ENCODE measurements at places on chromosomes 12 and 14.
A peak's percentile ranks its signal among the peaks of the same experiment; 100 is the strongest.

DNA sequence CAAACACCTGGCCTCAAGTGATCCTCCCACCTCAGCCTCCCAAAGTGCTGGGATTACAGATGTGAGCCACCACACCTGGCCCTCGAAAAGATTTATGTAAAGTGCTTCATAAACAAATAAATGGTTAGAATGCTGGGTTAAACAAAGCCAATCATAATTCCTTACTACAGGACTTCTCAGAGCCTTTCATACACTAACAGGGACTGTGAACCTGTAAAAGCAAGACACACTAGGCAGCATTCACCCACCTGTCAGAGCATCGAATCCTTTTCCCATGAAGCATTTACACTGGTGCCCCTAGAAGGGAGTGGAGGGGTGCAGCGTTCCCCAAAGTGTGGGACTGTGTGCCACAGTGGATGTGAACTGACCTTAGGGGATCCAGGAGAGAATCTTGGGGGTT lies 29.5 kb downstream of the TRPV4 start:
- DNase-seq, result no peak

- no peak for DNase-seq
These were observed 322.3 kb downstream of the RMST start for GRCh38 chr12:97784904-97785303.

DNA sequence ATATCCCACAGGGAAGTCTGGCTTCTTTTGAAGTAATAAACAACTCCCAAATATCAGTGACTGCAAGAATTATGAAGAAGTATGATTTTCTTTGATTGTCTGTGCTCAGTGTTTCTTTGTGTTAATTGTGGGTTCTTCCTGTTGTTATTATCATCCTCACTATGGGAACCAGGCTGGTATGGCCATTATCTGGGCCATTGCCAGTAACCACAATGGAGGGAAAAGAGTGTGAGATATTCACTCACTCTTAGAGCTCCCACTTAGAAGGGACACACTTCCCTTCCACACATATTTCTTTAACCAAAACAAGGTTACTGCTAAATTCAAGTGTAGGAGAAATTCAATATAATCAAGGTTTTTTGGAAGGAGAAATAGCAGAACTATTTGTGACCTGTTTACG lies 503.7 kb downstream of the SLC6A15 start:
- no peak for DNase-seq

DNA sequence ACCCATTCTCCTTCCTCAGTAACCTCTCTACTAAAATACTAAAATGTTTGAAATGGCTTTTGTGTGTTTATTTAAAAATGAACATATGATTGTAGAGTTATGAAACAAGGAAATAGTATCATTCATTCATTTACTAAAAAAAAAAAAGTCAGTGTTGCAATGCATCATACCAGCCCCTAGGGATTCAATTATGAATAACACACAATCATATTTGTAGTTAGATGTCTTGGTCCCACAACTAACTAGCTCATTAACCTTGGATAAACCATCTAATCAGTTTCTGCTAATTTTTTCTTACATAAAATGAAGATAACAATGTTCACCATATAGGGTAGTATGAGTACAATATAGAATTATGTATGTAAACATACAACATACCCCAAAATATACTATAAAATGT lies 183.2 kb downstream of the GRIN2B start:
- DNase-seq, result no peak

DNA sequence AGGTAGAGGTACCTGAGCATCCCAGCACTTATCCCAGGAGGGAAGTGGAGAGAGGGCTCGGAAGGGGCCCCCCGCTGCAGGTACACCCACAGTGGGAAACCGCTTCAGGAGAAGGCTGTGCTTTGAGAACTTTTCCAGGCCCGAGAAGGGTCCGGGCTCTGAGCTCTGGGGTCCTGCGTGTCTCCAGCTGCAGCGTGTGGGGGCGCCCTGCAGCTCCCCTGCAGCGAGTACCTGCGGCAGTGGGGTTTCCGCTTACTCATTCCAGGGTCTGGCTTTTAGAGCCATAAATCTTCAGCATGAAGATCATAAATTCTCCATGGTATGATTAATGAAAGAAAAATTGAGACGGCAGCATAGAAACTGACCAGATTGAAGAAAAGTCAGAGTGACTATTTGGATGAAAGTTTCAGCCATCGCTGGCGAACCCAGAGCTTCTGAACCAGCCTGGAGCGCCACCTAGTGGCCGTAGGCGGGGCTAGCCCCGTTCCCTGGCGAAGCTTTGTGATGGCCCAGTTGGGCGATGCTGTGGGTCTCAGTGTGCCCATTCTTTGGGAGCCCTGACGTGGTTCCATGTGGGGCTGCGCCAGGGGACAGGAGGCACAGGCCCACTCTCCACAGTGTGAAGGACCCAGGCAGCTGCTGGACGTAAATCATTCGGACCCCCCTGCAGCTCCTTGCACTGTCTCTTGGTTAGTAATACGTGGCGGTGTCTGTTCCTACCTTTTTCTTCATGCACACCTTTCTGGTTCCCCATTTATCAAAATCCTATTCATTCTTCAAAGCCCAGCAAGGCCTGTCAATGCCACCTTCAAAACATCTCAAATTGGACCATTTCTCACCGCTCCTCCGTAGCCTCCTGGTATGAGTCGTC lies 198.2 kb downstream of the TSPAN9 start:
- peak; percentile 86 for DNase-seq

GRCh38 chr12:951176-951575 lies 1.7 kb upstream of the RAD52 start:
- DNase-seq, result no peak

- no peak for DNase-seq
These were observed 16.3 kb downstream of the TESPA1 start for GRCh38 chr12:54968181-54968730.

GRCh38 chr12:12171991-12172511 lies 94.8 kb downstream of the LRP6 start:
- peak; percentile 43 for DNase-seq

Measured in stimulated activated CD8-positive, alpha-beta memory T cell treated with anti-CD3 and anti-CD28 coated beads, Interleukin-4, amount 100 ng/mL, for 48 hours (primary cell).